ENCODE measurements at places on chromosomes 2 and 18.

- DNase-seq: no peak
These were observed 113.6 kb downstream of the ADCYAP1 start for GRCh38 chr18:1018181-1018681.

GRCh38 chr18:31205273-31205672 lies 42.6 kb upstream of the DSC1 start:
- no peak for DNase-seq

DNA sequence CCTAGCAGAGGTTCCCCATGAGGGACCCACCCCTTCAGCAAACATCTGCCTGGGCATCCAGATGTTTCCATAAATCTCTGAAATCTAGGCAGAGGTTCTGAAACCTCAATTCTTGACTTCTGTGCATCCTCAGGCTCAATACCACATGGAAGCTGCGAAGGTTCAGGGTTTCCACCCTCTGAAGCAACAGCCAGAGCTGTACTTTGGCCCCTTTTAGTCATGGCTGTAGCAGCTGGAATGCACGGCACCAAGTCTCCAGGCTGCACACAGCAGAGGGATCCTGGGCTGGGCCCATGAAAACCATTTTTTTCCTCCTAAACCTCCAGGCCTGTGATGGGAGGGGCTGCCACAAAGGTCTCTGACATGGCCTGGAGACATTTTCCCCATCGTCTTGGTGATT lies 93.0 kb upstream of the FIGN start:
- no peak for DNase-seq

DNA sequence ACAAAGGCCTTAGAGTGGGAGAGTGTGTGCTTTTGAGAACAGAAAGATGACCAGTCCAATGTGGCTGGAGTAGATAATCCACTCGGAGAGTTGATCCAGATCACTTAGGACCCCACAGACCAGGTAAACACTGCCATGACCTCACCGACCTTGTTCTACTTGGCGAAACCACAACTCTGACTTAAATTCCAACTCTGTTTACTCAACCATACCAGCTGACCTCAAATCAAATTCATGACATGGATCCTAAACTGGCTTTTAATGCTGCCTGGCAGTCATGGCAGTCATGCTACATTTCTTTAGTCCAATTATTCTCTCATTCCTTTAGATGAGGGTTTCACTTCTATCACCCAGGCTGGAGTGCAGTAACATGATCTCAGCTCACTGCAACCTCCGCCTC lies 347.1 kb upstream of the FAM98A start:
- DNase-seq: no peak

GRCh38 chr2:102843764-102844443 lies 82.1 kb downstream of the TMEM182 start:
- no peak for DNase-seq

DNA sequence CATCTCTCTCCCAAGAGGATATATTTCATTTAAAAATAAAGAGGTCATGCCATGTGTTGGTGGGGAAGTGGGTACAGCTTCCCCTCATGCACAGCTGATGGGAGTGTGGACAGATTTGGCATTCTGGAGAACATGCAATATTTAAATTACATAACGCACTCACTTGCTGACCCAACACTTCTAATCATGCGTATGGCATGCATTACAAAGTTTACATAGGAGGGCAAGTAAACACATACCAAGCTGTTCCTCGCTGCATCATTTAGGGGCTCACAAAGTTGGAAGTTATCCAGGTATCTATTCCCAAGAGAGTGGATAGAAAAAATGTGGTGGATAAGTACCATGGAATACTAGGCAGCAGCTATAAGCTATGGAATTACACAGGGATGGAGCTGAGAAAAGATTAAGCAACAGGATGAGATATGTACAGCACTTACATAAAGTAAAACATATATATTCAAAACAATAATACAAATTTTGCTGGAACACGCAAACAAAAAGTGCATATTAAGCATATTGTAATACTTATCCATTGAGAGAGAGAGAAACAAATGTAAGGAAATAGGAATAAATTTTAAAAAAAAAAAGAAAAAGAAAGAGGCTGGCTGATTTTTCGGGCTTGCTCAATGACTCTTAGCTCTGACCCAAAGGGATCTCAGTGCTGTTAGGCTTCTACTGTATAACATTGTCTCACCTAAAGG lies 11.0 kb downstream of the CYP1B1 start:
- no peak for DNase-seq
